Naive thymus-derived CD4-positive, alpha-beta T cell (primary cell): ENCODE measurements at places on chromosomes 7 and 10. TPM values are rescaled to one million over a fixed set of nuclear protein-coding genes. Genes with fewer than 3 reads are reported as not detected.
A peak's percentile ranks its signal among the peaks of the same experiment; 100 is the strongest.

The RSPH10B2 gene
- 0.94 TPM for total RNA-seq

The ERVW-1 gene
- 0.24 TPM for total RNA-seq

The ANKRD61 gene
- not detected for total RNA-seq

The CYP2C8 gene
- 0.32 TPM for total RNA-seq

- peak overlapping the region; percentile 69 for H3K27ac ChIP-seq
- peaks cover 5% of the 10 kb centered on the region for H3K4me1 ChIP-seq
- peak overlapping the region; percentile 52 for H3K4me3 ChIP-seq
- peak; percentile 31 for DNase-seq
- no peaks in the 10 kb centered on the region for H3K36me3 ChIP-seq
Measured at GRCh38 chr7:157576415-157576814, 239.6 kb downstream of the DNAJB6 start.

DNA sequence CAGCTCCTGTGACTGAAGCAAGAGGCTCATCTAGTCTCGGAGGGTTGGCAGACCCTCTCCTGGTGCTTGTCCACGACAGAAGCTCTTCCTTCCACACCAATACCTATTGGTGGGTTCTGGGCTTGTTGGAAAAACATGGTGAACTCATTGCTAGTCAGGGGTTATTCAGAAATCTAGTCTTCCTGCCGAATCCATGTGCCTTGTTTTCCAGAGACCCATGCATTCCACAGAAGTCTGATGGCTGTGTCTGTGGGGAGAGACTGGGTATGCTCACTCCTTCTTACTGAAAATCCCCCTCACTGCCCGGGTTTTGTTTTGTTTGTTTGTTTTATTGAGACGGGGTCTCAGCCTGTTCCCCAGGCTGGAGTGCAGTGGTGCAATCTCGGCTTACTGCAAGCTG is 138.3 kb downstream of the DNAJB6 start:
- no peaks in the 10 kb centered on the region for H3K36me3 ChIP-seq
- no peak overlapping the region for H3K4me3 ChIP-seq
- peaks cover 44% of the 10 kb centered on the region for H3K4me1 ChIP-seq
- H3K27me3 ChIP-seq, result no peaks in the 10 kb centered on the region
- no peak overlapping the region for H3K27ac ChIP-seq

DNA sequence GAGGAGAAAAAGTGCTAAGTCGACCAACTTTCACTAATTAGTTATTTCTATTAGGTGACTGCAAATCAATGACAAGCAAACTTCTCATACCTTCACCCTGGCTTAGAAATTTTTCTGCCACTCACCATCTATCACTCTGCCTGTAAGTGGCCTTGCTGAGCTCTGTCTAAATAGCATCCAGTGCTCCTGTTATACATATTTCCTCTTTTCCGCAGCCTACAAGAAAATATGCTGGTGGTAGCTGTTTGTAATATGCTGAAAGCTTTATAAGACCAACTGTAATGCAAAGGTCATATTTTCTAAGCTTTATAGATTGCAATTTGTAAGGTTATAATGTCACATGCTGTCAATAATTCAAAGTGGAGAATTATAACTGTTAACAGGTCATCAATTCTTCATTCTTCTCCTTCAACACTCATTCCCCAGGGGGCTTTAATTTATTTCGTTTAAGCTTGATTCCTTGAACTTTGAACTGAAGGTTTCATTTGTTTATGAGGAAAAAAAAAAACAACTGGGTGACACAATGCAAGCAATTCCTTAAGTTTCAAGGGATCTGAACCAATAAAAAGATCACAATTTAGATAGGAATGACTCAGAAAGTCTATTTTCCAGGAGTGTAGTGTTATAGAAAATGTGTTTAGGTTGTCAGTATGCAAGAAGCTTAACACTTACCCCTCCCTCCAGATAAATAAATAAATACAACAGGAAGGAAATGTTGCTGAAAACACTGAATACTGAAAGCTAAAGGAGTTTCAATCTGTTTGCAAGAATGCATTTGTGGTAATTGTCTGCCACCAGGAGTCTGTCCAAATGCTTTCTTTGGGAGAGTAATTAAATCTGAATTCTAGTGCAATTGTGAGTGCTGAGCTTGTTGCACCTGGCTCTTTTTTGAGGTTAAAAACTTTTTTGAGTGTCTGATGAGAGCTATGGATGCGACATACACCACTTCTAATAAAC is 183.7 kb downstream of the SORCS1 start:
- no peaks in the 10 kb centered on the region for H3K4me1 ChIP-seq
- no peaks in the 10 kb centered on the region for H3K36me3 ChIP-seq
- no peak overlapping the region for H3K4me3 ChIP-seq
- H3K27me3 ChIP-seq, result no peaks in the 10 kb centered on the region
- H3K27ac ChIP-seq, result no peak overlapping the region
